SJCRH30 (cell line): ENCODE measurements at places on chromosomes 16 and 17. TPM values are rescaled to one million over a fixed set of nuclear protein-coding genes. Genes with fewer than 3 reads are reported as not detected.

DNA sequence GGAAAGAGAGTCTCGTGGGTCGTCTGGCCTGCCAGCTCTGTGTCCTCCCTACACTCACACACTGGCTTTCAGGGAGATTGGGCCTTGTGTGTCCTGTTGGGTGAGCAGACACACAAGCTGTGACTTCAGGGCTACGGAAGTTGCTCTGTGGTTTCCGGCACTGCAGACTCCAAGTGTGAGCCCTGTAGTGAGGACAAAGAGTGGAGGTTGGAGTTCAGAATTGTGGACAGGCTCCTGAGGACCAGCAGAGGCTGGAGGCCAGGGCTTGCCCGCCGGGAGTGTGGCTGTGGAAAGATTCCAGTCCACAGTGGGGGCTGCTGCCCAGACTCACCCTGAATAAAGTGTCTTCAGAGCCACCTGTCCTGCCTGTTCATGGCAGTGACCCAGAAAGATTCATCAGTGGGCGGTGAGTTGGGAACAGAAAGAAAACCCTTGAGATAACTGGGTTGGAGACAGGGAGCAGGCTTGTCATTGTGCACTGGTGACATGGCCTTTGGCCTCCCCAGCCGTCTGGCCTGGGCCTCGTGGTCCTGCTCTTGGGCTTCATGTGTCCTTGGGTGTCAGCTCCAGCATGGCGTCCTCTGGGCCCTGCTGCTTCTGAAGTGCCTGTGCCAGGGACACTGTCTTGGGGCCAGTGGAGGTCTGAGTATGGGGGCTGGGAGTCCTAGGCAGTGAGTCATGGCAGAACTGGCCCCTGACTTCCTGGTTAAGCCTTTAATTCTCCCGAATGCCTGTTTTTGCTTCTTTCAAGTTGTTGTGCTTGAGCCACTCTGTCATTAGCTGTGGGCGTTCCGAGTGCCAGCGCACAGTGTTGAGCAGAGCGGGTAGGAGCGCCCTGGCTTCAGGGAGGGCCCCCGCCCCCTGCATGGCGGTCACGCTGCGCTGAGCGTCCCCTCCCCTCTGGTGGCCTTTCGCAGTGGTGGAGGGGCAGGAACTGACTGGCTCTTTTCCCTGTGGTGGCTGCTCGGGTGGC is 19.9 kb upstream of the ZNF750 start:
- no peak overlapping the region for H3K4me3 ChIP-seq
- H3K36me3 ChIP-seq: peaks cover 9% of the 10 kb centered on the region
- H3K4me1 ChIP-seq: peaks cover 50% of the 10 kb centered on the region
- H3K27ac ChIP-seq: peak overlapping the region; percentile 60
- no peaks in the 10 kb centered on the region for H3K27me3 ChIP-seq
- peak; percentile 84 for DNase-seq

Gene SP6
- total RNA-seq: not detected in 2 replicates

Gene MT1X
- total RNA-seq: 95.4 and 97.1 TPM in 2 replicates

DNA sequence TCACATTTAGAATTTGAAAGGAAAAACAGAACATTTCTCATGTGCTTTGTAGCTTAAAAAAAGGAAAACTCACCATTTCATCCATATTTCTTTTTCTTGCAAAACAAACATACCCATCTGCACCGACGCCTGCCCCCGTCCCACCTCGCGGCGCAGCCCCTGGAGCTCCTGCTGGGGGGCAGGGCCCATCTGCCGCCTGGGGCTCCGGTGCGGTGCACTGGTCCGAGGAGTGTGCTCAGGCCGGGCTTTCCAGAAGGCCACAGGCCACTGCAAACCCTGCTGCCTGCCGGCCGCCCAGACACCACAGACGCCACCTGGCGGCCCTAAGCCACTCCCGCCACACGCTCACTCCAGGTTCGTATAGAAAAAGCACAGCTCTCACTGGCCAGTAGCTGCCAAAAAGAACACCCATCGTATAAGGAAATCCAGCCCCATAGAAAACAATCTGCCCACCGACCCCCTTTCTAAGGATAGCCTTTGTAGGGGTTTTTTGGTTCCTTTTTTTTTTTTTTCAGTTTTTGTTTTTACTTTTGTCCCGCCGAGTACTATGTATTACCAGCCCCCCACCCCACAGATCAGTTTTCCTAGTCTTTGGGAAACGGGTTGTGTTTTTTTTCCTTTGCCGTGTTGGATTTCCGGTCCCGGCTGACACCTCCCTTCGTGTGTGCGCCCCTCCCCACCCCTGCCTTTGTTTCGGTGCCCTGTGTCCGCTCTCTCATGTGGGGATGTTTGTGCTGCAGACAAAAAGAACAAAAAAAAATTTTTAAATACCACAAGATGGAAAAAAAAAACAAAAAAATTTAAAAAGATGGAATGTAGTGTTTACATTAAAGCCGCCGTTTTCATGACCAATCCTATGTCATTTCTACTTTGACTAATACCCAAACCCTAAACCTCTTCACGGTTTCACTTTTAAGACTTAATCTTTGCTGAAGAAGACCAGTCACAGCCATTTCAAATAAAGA is 68.8 kb downstream of the AMFR start:
- no peaks in the 10 kb centered on the region for H3K27me3 ChIP-seq
- H3K36me3 ChIP-seq: no peaks in the 10 kb centered on the region
- DNase-seq: peak; percentile 89
- H3K4me1 ChIP-seq: peaks cover 3% of the 10 kb centered on the region; the same call in 1 of the 2 replicates
- peak overlapping the region; percentile 58 for H3K4me3 ChIP-seq
- peak overlapping the region; percentile 59 for H3K27ac ChIP-seq

GRCh38 chr16:53775821-53776431 is 72.0 kb downstream of the FTO start:
- peak overlapping the region; percentile 17 for H3K27ac ChIP-seq
- peaks cover 28% of the 10 kb centered on the region for H3K4me1 ChIP-seq
- no peaks in the 10 kb centered on the region for H3K27me3 ChIP-seq
